Tibial nerve (tissue), 4 donors: ENCODE measurements at places on chromosomes 3 and 15.

DNA sequence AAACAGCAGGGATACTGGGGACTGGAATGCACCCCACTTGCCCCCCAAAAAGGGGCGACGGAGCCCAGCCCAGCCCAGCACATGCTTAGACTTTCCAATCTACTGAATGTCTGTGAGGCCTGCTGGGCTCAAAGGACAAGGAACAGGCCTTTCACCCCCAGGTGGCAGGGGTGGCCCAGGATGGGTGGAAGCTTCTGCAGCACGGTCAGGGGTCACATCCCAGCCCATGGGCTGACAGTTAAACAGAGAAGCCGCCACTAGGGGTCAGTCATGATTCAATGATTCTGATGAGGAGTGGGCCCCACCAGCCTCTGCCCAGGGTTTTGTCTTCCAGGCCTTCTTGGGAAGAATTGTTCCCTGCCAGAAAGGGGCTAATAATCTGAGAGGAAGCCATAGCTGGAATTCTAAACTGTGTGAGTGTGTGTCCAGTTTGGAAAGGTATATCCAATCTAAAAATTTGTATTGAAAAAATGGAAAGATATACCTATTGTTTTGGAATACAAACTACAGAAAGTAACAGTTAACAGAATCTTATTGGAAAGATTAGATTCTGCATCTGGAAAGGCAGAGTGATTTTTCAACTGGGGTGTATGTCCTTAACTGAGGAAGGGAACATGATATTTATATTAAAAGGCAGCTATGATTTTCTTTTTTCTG, 2.2 kb downstream of the CHRNB4 start:
- no peak for DNase-seq
- no peak overlapping the region for H3K4me3 ChIP-seq
- H3K36me3 ChIP-seq, result no peaks in the 10 kb centered on the region
- no peak overlapping the region for H3K27ac ChIP-seq

DNA sequence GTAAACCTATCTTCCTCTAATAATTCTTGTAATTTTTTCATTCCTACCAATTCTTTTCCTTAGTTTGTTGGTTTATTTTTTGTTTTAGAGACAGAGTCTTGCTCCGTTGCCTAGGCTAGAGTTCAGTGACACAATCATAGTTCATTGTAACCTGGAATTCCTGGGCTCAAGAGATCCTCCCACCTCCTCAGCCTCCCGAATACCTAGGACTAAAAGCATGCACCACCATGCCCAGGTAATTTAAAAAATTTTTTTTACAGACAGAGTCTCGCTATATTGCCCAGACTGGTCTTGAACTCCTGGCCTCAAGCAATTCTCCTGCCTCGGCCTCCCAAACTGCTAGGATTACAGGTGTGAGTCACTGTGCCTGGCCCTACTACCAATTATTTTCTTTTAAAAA, 220.2 kb downstream of the ERC2 start:
- no peak overlapping the region for H3K27ac ChIP-seq
- H3K4me1 ChIP-seq, result no peaks in the 10 kb centered on the region
- no peaks in the 10 kb centered on the region for H3K27me3 ChIP-seq
- H3K36me3 ChIP-seq, result no peaks in the 10 kb centered on the region
- H3K4me3 ChIP-seq, result no peak overlapping the region
- DNase-seq, result no peak

GRCh38 chr3:135991621-135992020, 26.1 kb downstream of the PPP2R3A start:
- H3K4me1 ChIP-seq, result peaks cover 4% of the 10 kb centered on the region
- H3K27ac ChIP-seq, result no peak overlapping the region
- no peaks in the 10 kb centered on the region for H3K36me3 ChIP-seq

GRCh38 chr3:181919375-181919774, 207.7 kb downstream of the SOX2 start:
- DNase-seq, result no peak
- H3K27ac ChIP-seq, result no peak overlapping the region
- H3K4me3 ChIP-seq, result no peak overlapping the region
- no peaks in the 10 kb centered on the region for H3K36me3 ChIP-seq
- H3K27me3 ChIP-seq, result no peaks in the 10 kb centered on the region

DNA sequence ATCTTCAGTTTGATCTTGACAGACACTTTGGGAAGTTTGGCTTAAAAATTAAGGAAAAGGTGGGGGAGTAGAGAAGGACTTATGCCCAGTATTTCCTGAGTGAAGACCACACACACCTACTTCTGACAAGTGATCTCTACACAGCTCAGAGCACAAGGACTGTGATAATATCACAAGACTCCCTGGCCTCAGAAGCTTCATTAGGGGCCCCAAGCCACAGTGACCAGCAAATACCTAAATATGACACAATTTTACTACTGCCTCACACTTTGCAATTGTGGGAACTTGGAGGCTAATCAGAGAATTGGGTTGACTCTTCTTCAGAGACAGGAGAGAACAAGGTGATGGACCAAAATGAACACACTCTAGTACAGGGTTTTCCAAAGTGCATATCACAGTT, 2.6 kb downstream of the ILDR1 start:
- DNase-seq, result no peak
- H3K27me3 ChIP-seq, result no peaks in the 10 kb centered on the region
- H3K27ac ChIP-seq, result no peak overlapping the region
- H3K4me3 ChIP-seq, result no peak overlapping the region
- no peaks in the 10 kb centered on the region for H3K4me1 ChIP-seq
